ENCODE measurements at places on chromosomes 3 and 15.

GRCh38 chr3:32414522-32415202 is 23.0 kb downstream of the CMTM7 start:
- no peak for DNase-seq

- DNase-seq, result no peak
These were observed 107.9 kb downstream of the GMPS start for GRCh38 chr3:155978324-155978723.

DNA sequence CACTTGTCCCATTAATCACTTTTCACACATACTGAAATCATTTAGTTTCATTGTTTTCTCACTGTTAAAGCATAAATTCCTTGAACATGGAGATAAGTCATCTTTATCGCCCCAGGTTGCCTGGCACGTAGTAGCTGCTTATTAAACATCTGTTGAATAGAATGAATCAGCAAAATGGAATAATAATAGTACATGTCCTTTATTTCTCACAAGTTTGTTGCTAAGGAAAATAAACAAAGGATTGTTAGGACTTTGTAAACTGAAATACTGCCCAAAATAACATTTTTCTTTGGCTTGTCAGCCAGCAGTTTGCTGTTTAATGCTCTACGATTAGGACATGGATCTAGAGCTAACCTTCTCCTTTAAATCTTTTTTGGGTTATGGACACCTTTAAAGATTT is 17.9 kb downstream of the SLC35A5 start:
- no peak for DNase-seq

GRCh38 chr3:45509768-45510129 is 84.8 kb upstream of the LIMD1 start:
- DNase-seq, result no peak

GRCh38 chr15:68816795-68817303 is 3.8 kb downstream of the ANP32A start:
- no peak for DNase-seq

All from activated T-cell treated with anti-CD3 and anti-CD28 coated beads for 1 hour (primary cell).